ENCODE measurements at places on chromosomes 2 and 18.

- DNase-seq, result no peak
Measured at GRCh38 chr18:78240101-78240500, 739.5 kb upstream of the SALL3 start.

- no peak for DNase-seq
Measured at GRCh38 chr2:128440666-128441340, 122.1 kb upstream of the HS6ST1 start.

DNA sequence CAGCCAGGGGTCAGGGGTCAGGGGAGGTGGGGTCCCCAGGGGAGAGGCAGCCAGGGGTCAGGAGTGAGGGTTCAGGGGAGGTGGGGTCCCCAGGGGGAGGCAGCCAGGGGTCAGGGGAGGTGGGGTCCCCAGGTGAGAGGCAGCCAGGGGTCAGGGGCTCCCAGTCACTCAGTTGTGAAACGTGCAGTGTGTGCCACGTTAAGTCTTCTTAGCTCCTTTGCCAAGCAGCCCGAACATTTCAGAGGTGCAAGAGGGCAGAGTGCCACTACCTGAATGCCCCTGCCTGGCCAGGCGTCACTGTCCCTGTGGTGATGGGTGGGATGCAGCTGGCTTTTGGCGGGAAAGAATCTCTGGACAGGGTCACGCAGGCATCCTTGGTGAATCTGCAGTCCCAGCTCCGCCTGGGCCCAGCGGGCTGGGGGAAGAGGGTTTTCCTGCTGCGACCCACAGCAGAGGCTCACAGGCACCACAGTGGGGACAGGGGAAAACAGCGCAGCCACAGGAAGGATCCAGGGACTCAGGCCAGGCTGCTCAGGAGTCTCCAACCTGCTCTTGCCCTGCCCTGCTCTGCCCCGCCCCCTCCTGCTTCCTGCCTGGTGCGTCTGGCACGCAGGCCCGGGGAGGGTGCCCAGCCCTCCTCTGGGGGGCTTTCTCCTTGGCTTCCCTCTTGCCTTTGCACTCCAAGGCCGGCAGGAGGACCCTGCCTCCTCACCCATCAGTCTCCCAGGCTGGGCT is 188.3 kb downstream of the TWIST2 start:
- DNase-seq, result no peak

DNA sequence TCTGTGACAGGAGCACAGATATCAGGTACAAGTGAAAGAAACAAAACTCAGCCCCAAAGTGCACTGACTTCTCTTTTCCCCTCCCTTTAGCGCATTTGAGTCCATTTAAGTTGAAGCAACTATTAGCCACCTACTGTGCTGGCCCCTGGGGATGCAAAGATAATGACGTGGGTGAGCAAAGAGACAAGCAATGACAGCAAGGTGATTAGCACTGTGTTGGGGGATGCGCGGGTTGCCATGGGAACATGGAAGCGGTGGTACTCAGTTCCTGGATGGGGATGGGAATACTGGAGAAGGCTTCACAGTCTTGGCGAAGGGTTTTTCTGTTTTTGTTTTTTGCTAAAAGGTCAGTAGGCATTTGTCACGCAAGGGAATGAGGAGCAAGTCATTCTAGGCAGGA is 205.8 kb downstream of the LDLRAD4 start:
- DNase-seq, result no peak

- DNase-seq, result peak; percentile 70
Measured at GRCh38 chr2:165067643-165068486, 112.5 kb upstream of the SLC38A11 start.

GRCh38 chr2:48131539-48132270 is 225.4 kb upstream of the FBXO11 start:
- DNase-seq, result peak; percentile 70

DNA sequence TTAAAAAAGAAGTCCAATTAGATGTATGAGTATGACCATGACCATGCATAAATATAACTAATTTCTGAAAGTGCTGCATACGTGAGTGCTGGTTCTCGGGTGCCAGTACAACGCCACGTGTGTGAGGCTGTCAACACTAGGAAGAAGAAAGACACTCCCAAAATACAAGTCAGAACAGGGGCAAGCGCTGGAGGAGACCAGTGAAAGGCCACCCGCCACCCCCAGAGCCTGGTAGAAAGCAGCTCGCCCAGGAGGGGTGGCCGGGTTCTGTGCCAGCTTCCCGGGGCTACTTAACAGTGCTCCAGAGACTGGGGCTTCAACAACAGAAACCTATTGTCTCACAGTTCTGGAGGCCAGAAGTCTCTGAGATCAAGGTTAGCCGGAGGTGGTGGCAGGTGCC is 147.6 kb downstream of the RTP5 start:
- DNase-seq, result no peak

GRCh38 chr2:224847381-224847780 is 131.2 kb upstream of the CCDC195 start:
- no peak for DNase-seq

GRCh38 chr2:46601328-46601963 is 122.1 kb downstream of the TMEM247 start:
- DNase-seq, result peak; percentile 14

- DNase-seq, result peak; percentile 19
Measured at GRCh38 chr2:201132518-201132917, 16.6 kb downstream of the CFLAR start.

- peak; percentile 27 for DNase-seq
Measured at GRCh38 chr2:191115804-191116203, 35.0 kb downstream of the STAT4 start.

DNA sequence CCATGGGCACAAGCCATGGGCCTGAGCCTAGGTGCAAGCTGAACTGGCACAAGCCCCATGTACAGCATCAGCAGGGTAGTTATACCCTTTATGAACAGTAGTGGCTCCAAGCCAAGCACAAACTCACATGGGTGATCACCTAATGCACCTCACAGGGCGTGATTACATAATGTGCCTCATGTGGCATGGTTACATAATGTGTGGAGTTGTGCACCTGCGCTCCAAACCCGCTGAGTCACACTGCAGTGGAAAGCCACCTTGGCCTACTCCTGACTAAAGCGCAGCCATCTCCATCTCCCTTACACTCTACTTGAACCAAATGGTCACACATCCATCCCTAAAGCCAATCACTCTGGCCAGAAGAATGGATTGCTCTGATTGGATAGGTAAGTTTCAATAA is 279.7 kb downstream of the MBD2 start:
- no peak for DNase-seq

- DNase-seq, result peak; percentile 49
Measured at GRCh38 chr18:11909591-11910026, 1.5 kb upstream of the MPPE1 start.

- no peak for DNase-seq
Measured at GRCh38 chr2:32838418-32838817, 108.3 kb upstream of the LTBP1 start.

DNA sequence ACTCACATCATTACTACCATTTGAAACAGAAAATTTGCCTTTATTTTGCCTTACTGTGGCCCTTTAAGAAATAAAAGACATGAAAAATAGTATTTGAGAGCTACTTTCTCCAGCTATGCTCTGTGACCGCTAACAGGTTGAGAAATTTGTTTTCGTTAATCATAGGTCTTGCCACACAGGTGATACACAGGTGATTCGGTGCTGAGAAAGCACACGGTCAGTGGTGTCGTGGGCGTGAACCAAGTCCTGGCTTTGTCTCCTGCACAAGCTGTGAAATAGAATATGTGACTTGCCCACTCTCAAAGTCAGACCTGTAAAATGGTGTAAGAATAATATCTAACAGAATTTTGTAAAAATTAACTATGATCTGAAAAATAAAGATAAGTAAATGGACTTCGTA is 155.3 kb upstream of the SLC39A10 start:
- no peak for DNase-seq

- peak; percentile 3 for DNase-seq
Measured at GRCh38 chr2:252001-252602, 11.7 kb downstream of the SH3YL1 start.

DNA sequence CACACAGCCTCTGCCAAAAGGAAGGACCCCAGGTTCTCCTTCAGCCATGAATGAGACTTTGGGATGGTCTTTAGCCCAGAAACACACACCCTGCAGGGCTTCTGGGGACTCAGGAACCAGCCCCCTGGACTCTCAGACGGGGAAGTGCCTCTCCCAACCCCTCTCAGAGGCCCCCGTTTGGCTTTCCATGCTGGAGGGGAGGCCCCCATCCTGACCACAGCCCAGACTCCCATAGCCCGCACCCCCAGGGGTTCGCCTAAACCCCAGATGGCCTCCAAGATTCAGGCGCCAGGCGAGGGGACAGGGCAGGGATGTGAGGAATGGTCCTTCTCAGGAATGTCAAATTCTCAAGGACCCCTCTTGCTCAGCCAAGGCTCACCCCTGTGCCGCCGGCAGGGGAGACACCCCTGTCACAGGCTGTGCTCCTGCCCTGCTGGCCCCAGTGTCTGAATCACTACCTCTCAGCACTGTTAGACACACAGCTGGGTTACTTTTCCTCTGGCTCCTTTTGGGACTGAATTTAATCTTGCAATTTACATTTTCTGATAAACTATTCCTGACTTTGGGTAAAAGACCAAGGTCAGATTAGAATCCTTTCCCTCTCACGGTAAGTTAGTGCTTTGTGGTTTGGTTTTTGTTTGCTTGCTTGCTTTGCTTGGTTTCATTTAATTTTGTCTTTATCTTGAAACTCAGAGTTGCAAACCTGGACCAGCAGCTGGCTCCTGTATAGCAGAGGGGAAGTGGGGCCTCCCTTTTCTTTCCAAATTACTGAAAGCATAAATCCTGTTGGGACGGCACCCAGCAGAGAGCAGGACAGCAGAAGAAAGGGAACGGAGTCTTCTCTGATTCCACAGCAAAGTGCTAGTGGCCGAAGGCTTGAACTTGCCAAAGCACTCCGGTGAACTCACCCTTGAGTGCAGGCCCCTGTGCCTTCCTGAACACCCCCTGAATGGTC is 198.9 kb upstream of the RAB6C start:
- no peak for DNase-seq

GRCh38 chr2:43324259-43325106 is 98.1 kb upstream of the ZFP36L2 start:
- DNase-seq, result no peak

- peak; percentile 24 for DNase-seq
Measured at GRCh38 chr18:75507636-75508035, 80.1 kb upstream of the SMIM21 start.

DNA sequence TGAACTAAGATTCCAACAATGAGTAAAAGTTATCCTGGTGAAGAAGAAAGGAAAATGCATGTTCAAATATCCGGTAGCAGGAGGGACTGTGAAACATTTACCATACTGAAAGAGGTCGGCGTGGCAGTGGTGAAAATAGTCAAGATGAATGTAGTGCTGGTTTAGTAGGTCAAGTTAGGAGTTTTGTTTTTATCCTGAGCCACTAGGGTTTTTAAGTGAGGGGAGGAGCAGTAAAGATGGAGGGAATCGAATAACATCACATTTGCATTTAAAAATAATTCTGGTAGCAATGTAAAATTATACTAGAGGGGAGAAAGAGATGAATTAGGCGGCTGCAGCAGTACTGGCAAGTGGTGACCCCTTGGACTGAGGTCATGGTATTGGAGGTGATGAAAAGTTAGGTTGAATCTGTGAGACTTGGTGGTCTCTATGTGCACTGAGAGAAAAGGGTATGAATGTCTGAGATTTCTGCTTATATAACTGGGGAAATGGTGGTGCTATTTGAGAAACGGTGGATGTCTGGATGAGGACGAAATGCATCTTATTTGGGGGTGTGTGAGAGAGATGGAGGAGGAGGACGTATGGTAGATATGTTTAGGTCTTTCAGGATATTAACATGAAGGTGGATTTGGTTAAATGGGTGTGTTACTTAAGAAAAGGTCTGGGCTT is 5.9 kb downstream of the VAPA start:
- no peak for DNase-seq

DNA sequence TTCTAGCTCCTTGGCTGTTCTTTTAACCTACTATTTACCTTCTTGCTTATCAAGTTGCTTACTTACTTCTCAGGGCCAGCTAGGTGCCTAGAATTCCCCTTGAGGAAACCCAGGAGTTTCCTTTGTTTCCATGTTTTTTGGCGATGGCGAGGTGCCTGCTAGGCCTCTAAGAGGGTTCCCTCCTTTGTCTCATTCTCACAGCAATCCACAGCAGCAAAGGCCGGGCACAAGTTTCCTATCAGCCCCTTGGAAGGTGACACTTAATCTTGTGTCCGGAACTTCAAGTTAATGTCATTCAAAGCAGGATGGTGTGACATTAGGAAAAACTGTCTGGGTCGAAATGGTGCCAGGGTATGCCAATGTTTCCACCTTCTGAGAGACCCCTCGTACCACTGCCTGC is 101.9 kb upstream of the EPC2 start:
- no peak for DNase-seq

DNA sequence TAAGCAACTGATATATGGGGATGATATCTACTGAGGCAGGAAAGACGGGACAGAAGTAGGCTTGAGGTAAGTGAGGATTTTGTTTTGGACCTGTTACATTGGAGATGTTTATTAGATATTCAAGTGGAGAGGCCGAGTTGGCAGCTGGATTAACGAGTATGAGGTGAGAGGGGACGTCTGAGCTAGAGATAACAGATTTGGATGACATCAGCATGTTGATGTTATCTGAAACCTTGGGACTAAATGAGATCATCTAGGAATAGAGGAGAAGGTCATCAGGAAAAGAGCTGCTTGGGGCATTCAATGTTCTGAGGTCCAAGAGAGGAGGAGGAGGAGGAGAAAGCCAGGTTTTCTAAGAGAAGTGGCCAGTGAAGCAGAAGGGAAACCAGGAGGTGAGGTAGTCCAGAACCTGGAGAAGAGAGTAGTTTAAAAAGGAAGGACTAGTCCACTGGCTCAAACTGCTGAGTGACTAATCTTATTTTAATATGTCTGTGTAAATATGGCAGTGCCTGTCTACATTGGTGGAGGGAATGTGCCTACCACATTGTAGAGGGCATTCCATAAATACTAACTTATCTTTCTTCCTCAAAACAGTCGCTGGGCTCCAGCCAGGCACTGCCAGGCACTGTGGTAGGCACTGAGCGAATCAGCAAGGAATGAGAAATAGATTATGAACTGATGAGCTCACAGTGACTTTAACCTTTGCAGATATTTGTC is 488.3 kb downstream of the DLGAP1 start:
- DNase-seq, result peak; percentile 83

DNA sequence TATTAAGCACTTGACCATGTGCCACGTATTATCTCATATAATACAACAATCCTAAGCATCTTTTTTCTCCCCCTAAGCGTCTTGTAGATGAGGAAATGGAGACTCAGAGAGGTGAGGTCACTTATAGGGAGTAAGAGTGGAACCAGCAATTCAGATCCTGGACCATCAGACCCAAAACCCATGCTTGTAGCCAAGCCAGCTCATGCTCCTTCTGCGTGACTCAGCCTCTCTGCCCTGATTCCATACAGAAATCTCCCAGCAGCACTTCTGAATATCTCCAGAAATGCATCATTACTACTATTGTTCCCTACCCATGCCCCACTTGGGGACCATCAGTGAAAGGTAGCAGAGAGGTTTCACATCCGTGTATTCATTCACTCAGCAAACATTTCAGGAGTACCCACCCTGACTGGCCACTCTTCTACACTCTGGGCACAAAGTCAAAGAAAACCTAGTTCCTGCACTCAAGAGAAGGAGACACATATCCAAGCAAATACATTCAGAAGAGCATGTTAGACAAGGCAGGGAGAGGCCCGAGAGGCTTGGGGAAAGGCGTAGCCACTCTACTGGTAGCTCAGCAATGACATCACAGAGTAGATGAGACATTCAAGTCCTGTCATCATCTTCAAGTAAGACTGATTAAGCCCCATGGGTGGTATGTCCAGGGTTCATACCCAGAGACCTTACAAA is 141.9 kb downstream of the MTCL1 start:
- DNase-seq, result peak; percentile 26

GRCh38 chr2:33021542-33022227 is 74.9 kb downstream of the LTBP1 start:
- peak; percentile 85 for DNase-seq

- no peak for DNase-seq
Measured at GRCh38 chr2:145315053-145315452, 795.1 kb upstream of the ZEB2 start.

- DNase-seq, result peak; percentile 5
Measured at GRCh38 chr2:128500138-128500800, 181.6 kb upstream of the HS6ST1 start.
